ENCODE measurements at places on chromosomes 2 and 18.

GRCh38 chr18:48842259-48843061 is 108.3 kb downstream of the SMAD7 start:
- DNase-seq: no peak

- DNase-seq: no peak
Measured at GRCh38 chr2:134238371-134238770, 15.5 kb upstream of the MGAT5 start.

GRCh38 chr18:37398248-37398920 is 167.2 kb downstream of the CELF4 start:
- no peak for DNase-seq

DNA sequence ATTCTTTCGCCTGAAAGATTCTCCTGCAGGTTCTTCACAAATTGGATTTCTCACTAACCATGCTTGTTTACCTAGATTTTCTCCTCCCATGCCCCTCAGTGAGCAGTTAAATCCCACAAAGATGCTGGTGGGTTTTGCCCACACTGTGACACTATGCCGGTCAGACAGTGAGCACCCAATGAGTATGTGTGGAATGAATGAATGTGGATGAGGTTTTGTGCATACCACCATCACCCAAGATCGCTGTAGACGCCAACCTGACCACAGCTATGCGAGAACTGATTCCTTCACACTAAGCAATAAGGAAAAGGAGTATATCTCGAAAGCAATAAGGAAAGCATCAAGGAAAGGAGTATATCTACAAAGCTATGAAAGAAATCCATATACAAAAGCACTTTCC is 116.7 kb downstream of the PID1 start:
- no peak for DNase-seq

DNA sequence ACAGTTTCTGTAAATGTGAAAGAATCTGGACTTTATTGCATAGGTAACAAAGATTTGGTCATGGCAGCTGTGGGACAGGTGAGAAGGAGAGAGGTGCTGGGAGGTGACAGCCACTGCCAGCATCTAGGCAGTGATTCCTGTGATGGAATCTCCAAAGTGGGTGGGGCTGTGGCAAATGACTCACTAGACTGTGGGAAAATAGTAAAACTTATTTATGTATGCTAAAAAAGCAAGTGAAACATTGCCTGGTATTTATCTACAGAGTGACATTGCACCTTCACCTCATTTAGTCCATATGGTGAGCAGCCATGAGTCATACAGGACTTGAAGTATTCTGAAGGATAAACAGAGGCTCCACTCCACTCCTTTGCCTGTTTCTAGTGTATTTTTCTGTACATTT is 145.3 kb upstream of the MEX3C start:
- no peak for DNase-seq

- DNase-seq: no peak
Measured at GRCh38 chr18:74388227-74388626, 68.9 kb downstream of the DIPK1C start.

- no peak for DNase-seq
Measured at GRCh38 chr2:132540166-132540565, 123.6 kb downstream of the GPR39 start.

DNA sequence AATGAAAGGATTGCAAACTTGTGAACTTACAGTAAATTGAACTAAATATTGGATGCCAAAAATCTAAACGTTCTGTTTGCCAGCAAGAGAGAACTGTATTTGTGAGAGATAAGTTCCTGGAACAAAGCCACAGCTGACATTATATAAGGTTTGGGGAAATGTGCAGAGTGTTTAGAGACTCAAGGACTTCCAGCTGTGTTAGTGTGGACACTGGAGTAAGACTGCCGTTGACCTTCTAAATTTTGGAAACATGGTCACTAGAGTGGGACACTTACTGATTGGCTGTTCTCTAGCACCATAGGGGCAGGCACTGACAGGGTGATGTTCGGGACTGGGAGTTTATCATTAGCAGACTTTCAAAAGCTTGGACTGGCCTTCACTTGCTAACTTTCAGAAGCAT is 40.5 kb downstream of the SCN9A start:
- no peak for DNase-seq

DNA sequence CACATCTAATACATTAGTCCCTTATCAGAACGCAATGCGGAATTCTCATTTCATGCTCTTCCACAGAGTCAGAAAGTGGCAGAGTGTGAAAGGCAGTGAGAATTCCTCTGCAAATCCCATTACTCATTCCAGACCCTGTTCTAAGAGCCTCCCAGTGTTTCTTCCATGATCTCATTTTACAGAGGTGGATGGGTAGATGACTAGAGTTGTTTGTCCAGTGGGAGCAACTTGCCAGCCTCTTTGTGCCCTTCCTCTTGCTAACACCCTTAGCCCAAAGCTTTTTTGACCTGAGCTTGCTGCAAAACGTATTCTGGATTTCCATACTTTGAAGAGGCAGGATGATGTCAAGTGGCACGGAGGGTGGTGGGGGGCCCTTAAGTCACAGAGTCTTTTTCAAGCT is 467.7 kb upstream of the RGPD4 start:
- DNase-seq: no peak

DNA sequence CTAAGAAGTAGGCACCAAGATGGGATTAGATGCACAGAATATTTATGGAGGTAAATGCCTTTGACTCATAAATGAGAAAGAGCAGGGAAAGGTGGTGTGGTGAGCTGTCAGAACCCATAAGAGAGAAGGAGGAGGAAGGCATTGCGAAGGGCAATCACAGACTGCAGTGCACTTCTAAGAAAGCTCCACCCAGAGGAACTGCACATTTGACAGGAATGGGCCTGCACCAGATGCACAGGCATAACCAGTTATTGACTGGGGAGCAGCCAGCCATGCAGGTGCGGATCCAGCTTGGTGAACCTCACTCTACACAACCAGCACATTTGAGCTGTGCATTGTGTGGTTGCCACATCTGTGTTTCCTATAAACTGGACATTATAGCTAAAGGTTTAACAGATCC is 62.2 kb upstream of the L3MBTL4 start:
- no peak for DNase-seq

GRCh38 chr2:30492185-30492584 is 45.1 kb downstream of the LCLAT1 start:
- no peak for DNase-seq

DNA sequence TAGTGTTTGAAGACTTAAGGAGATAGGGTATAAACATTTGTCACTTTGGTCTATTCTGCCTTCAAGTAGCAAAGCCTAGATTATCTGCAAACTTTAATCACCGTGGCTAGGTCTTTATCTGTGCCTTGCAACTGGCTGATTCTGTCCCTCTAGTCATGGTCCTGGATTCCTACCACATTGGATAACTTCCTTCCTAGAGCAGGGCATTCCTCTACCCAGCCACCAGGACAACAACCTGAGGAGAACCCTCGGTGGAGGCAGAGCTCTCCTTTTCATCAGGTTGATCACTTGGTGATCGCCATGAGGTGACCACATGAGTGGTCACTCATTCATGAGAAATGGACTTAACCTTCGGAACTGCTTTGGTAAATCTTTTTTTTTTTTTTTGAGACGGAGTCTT is 25.3 kb upstream of the PTPRM start:
- no peak for DNase-seq

DNA sequence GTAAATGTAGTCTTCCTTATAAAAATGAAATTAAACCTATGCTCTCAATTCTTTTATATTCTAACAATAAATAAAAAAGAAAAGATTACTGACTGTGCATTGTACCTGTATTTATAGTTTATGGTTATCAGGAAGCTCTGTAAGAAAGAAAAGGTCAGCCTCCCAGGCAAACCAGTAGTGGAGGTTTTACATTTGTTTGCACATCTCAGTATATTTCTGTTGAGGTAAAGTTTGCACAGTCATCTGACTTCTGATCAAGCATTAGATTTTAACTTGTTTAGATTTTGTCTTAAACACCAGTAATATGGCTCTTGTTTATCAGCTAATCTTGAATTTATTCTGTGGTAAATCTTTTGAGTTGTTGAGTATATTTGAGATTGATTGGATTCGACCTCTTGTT is 37.1 kb downstream of the CCNT2 start:
- DNase-seq: no peak

DNA sequence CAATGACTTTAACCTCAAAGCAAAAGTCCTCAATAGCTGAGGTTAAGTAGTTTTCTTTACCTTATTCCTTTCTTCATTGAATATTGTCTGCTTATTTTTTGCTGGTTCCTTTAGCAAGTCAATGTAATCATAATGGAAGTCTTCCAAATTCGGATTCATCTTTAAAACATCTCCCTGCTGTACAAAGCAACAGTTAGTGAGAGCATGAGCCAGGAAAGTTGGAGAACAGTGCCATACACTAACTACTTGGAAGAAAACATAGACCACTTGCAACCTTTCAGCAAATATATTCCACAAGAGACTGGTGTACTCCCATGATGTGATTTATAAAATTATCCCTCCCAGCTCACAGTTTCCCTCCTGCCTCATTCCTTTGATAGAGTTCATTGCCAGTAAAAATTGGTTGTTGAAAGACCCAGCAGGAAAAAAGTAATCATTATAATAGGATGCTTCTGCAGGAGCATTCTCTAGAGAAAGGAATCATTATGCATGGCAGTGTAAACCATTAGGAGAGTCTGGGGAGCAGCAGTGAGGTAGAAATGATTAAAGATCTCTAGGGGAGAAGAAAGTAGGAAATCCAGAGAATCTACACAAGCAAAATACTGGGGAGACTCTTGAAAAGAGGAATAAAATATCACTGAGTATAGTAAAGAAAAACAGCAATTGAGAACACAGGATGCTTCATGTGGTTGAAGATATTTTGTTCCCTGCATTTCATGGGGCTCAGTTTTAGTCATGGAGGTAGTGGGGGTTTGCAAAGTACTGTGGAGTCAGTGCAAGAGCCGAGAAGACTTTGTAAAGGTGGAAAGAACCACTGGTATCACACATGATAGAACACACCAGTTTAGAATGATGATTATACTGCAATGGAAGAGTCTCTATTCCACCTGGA is 38.6 kb upstream of the TTN start:
- no peak for DNase-seq

DNA sequence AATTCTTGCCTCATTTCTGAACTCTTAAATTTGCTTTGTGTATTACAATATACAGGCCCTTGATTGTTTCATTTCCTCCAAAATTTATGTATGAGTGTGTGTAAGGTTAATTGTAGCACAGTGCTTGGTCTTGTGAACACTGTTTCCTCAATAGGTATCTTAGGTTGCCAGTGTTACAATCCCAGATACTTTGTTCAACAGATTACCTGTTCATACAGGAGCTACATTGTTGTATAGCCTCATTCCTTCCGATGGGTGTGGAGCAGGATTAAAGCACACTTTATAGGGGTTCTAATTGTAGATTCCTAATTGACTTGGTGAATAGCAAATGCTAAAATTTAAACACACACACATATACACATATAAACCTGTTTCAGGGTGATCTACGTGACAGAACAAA is 10.7 kb downstream of the RBBP8 start:
- no peak for DNase-seq

DNA sequence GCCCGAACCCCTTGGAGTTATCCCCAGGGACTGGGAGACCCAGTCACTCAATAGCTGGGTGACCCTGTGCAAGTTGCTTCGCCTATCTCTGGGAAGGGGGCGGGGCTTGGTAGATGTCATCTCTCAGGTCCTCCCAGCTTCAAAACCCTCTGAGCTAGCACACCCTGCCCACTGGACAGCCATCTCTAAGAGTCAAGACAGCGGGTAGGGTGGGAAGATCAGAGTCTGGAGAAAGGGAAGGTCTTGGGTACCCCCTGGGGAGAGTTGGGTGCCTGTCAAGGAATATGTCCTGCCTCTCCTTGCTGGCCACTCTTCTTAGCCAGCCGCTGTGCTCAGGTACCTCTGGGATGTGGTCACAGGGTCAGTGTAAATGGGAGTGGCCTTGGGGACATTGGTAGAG is 8.0 kb downstream of the GLI2 start:
- no peak for DNase-seq

GRCh38 chr2:144522897-144523595 is 3.1 kb upstream of the ZEB2 start:
- no peak for DNase-seq

DNA sequence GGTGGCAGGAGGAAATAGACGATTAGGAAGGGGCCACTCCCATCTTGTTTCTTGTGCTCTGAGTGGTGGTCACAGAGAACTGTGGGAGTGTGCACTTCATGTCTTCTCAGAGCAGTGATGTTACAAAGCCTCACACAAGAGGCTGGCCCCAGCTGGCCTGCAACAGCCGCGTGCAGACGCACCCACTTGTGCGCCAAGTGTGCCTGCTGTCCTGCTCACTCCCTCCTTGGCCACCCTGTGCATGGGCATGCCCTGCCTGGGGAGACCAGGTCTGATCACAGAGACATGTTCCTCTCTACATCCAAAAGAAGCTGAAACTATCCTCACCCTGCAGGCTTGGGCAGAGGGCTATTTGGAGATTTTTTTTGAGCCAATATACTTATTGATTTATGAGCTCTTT is 108.4 kb downstream of the MRO start:
- no peak for DNase-seq

- no peak for DNase-seq
Measured at GRCh38 chr2:42328148-42328833, 32.7 kb downstream of the COX7A2L start.

DNA sequence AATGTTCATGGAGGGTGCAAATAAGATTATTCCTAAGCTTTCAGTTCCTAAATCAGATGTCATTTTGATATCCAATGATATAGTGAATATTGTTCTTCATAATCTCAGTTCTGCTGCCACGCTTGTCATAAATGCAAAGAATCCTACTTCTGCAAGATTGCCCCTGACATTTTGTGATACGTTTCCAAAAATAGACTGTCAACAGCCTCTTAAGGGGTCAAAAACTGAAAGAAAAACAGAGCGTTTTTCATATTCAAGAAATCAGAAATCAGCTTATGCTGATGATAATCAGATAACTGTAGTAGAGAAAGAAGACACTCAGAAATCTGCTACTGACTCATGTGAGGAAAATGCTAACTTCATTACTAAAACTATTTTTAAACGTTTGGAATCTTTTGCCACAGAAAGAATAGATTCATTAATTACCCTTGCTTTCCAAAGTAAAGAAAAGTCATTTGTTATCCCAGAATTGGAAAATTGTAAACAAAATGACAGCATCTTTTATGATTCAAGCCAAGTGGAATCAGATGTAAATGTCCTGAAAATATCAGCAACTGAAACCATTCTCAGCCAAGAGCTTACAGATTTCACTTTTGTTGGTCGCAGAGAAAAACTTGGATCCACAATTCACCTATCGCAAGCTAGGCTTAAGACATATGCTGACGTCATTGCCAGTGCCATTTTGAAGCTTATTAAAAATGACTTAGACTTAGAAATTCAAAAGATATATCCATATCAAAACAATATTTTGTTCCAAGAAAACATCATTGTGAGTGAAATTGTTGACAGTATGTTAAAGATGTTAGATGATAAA is 55.1 kb downstream of the FSIP2 start:
- DNase-seq: no peak

DNA sequence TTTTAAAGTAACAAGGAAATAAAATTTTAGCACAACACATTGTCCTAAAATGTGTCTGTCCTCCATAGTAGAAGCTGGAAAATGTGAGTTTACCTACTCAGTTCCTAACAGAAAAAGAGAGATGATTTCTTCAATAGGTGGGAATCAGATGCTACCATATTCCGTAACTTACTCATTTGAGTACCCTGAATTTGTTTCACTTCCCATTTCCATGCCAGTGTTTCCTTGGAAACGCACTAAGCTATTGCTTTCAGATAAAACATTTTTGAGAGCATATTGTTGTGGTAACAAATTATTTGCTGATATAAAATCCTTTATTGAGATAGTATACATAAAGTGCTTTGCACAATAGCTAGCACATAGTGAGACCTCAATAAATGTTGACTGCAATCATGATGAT is 137.5 kb upstream of the BARD1 start:
- DNase-seq: no peak

Measured in stimulated activated CD4-positive, alpha-beta T cell treated with anti-CD3 and anti-CD28 coated beads, Interleukin-12 subunit alpha, Interleukin-12 subunit beta, amount 100 ng/mL, for 4 hours (primary cell).